H4 (cell line): ENCODE measurements at places on chromosomes 6 and 20.
A peak's percentile ranks its signal among the peaks of the same experiment; 100 is the strongest.

- DNase-seq: no peak
Measured at GRCh38 chr20:42020316-42020715, 402.1 kb upstream of the CHD6 start.

GRCh38 chr6:128738112-128738511 lies 144.8 kb upstream of the LAMA2 start:
- no peak for DNase-seq

- no peak for DNase-seq
Measured at GRCh38 chr6:28707387-28708282, 182.0 kb downstream of the GPX5 start.

- no peak for DNase-seq
Measured at GRCh38 chr6:14819001-14819400, 426.9 kb upstream of the JARID2 start.

DNA sequence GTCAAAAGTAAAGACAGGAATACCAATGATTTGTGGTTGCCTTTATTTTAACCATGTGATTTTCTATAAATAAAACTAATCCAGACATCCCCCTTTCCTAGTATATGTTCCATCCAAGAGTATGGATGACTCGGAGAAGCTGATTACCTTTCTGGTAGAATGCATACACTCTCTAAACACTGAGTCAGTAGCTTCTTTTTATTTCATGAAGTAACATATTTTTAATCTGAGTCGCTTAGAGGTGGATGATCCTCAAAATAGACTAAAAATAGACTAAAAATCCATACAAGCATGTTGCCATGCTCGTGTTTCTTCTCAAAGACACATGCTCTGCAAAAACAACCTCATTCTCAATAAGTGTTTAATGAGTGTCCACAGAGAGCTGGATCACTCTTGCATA lies 263.7 kb downstream of the COL12A1 start:
- DNase-seq: no peak

DNA sequence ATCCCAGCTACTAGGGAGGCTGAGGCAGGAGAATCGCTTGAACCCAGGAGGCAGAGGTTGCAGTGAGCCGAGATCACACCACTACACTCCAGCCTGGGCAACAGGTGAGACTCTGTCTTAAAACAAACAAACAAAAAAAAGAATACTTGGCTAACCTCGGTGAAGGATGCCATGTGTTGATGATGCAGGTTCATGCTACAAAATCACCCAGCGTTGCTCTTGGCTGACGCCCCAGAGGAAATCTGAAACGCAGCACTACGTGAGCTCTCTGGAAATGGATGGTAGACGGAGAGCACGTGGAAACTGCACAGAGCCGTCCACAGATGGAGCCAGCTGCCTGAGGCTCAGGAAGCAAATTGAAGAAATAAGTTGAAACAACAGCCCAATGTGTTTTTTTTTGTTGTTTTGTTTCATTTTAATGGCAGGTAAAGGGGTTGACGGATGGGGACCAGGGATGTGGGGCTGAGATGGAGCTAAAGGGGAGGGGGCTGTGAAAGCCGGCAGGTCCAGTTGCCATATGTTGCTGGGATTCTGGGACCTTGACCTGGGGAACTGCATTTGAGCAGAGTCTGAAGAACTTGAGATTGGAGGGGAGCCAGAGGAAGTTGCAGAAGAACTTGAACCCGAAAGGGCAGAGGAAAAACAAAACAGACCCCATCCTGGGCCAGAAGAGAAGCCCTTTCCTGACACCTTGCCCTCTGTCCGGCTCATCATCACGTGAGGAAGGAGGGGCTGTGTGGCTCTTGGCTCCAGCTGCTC lies 12.8 kb upstream of the MANBAL start:
- DNase-seq: peak; percentile 71

GRCh38 chr6:37314487-37315156 lies 39.2 kb upstream of the RNF8 start:
- DNase-seq: no peak

- DNase-seq: no peak
Measured at GRCh38 chr6:47836639-47837038, 54.8 kb downstream of the OPN5 start.

DNA sequence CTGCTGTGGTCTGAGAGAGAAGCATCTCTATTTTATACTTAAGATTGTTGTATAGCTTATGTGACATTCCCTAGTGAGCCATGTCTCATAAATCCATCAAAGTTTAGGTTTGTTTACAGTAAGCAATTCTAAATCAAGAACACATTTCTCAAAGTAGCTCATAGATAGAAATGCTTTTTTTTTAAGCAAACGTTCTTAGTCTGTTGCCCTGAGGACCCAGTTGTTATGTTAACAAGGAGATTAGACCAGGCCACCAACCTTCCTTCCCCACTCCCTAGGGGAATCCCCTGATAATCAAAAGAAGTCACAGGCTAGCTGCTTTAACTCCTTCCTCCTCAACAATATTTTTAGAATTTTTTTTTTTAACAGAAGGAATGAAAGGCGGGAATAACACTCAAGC lies 169.0 kb downstream of the FUT9 start:
- DNase-seq: no peak

DNA sequence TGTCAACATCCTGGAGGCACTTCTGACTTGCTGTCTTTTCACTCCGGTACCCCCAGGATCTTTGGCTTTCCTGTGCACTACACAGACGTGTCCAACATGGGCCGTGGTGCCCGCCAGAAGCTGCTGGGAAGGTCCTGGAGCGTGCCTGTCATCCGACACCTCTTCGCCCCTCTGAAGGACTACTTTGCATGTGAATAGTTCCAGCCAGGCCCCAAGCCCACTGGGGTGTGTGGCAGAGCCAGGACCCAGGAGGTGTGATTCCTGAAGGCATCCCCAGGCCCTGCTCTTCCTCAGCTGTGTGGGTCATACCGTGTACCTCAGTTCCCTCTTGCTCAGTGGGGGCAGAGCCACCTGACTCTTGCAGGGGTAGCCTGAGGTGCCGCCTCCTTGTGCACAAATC lies 12.0 kb upstream of the MAPRE1 start:
- DNase-seq: no peak

DNA sequence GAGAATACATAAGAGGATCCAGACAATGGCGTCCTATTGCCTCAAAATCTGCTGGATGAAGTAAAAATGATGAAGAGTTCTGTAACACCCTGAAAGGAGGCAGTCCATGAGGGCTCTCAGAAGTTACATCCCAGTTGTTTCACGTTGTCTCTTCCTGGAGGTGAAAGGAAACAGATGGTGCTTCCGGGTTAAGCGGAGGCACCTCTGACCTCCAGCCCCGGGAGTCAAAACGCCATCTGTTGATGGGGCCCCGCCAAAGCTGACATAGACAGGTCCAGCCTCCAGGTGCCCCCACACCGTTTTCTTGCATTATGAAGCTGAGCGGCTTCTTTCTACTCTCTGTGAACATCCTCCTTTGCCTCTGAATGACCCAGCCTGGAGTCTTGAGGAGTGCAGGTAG lies 9.5 kb downstream of the SEMG2 start:
- DNase-seq: no peak

GRCh38 chr20:22775671-22776139 lies 191.3 kb upstream of the FOXA2 start:
- DNase-seq: no peak

- no peak for DNase-seq
Measured at GRCh38 chr6:138012682-138013081, 94.5 kb downstream of the PERP start.

- no peak for DNase-seq
Measured at GRCh38 chr6:119501798-119502483, 152.4 kb upstream of the MAN1A1 start.

DNA sequence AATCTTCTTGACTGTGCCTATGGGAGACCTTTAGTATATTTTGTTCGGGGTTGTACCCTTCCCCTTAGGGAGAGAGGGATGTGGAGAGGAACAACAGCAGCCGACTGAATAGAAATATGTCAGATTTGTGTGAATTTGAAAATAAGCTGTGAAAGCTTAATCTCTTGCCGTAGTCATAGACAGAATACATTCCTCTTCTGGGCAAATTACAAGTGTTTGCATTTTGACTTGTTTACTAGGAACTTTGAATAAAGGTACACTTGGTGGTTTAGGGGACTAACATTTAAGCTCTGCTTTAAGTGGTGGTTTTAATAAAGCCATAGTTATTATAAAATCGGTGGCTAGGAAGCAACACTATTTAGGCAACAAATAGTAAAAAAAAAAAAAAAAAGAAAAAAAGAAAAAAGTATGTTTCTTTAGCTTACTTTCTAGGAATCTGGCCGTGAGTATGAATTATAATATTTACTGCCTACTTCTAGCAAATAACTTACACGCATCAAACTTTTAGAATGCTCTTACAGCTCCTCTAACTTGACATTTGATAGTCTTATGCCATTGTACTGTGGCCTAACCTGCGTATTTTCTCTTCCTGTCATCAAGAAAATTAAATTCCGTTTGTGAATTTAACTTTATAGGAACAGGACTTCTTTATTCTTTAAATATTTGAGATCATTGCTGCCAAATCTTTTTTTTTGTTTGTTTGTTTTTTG lies 65.1 kb downstream of the ZBTB2 start:
- DNase-seq: no peak

DNA sequence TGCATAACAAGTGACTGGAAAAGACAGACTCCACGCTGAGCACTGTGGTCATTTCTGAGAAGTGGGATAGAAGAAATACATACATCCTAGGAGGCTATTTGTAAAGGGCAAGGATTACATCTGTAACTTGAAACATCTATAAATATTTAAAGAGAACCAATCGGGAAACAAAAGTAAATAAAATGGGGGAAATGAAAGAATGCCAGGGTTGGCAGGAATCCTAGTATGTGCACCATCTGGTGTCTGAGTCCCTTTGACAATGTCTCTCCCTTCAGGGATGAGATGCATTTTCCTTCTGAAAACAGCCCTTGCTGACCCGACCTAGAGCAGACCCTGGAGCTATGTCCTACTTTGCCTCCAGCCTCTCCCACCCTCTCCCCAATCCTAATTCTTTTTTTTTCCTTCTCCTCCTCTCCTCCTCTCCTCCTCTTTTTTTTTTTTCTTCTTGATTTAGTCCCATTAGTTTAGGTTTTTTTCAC lies 53.2 kb downstream of the VSTM2L start:
- DNase-seq: no peak

- no peak for DNase-seq
Measured at GRCh38 chr6:25025248-25025918, 89.6 kb upstream of the RIPOR2 start.

GRCh38 chr6:47655719-47656595 lies 42.4 kb upstream of the ADGRF4 start:
- peak; percentile 80 for DNase-seq

DNA sequence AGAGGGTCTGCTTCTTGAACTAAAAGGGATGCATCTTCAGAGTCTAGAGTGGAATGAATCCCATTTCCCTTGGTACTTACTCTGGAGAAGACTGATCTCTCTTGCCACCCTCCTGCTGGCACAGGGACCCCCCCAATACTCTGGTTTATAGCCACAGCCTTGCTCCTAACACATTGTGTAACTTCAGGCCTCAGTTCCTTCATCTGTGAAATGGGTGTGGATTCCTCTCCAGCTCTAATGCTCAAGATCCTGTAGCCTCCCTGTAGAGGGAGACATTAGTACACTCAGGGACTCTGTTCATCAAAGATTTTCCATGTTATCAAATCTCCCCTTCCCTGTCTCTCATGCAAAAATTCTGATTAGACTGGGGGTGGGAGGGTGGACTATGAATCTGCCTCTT lies 315.7 kb upstream of the MOCS1 start:
- DNase-seq: no peak

GRCh38 chr6:81562169-81562568 lies 190.3 kb downstream of the TENT5A start:
- DNase-seq: no peak

GRCh38 chr6:57182017-57182432 lies 9.9 kb downstream of the BAG2 start:
- DNase-seq: no peak

GRCh38 chr6:142763205-142763604 lies 181.8 kb downstream of the HIVEP2 start:
- no peak for DNase-seq

DNA sequence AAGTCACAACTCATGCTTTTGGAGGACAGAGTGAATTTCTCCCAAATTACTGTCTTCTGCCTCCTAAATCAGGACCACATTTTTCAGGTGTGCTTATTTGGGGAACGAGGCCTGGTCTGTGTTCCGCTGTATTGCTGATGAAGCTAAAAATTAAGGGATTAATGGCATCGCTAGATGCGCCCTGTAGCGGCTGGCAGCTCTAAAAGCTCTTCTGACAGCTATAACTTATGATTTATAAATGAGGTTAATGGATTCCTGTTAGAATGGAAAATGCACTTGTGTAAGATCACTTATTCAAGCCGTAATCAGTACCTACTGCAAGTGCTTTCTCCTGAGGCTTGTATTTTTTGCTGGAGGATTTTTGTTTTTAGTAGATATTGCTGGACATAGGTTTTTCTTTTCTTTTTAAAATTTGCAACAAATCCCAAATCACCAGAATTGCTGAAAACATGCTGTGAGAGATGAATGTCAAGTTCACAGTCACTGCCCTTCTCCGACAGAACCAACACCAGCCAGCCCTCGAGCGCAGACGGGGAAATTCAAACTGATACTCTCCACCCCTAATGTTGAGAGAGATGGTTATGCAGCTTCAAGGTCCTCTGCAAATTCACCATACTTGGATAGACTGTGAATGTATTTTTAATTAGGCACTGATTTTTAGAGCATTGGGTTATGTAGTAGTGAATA lies 49.1 kb downstream of the AKAP12 start:
- DNase-seq: no peak

DNA sequence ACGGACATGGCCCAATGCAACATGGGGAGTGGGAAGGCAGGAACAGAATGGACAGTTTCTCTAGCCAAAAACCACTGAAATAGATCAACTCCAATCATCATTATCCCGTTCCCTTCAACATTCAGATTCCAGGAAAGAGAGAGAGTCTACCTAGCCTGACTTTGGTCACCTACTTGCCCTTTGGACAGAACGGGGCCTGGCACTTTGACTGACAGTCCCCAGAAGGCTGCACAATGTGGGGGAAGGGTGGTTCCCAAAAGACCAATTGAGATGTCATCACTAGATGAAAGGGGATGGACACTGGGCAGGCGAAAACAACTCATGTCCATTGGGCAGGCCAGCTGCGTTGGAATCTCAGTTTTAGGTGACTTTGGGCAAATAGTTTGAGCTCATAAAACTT lies 15.0 kb upstream of the KIF16B start:
- no peak for DNase-seq

DNA sequence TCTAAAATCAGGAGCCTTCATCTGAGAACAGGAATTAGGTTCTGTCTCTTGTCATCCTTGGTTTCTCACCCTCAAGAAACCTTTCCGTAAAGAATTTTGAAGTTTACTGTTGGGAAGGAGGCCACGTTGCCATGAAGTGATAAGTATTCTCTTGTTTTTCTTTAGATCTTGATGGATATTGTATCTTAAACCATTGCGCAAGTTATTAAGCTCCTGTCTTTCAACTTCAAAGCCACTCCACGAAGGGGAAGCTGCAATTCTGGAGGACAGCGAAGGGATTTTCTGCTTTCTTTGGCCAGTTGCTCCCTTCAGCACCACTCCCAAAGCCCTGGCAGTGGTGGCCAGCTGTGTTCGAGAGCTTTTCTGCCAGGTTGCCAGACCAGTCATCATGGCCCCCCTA lies 198.1 kb upstream of the EXOC2 start:
- DNase-seq: no peak
